HuH-7 (cell line): ENCODE measurements at places on chromosomes 16 and 17.

DNA sequence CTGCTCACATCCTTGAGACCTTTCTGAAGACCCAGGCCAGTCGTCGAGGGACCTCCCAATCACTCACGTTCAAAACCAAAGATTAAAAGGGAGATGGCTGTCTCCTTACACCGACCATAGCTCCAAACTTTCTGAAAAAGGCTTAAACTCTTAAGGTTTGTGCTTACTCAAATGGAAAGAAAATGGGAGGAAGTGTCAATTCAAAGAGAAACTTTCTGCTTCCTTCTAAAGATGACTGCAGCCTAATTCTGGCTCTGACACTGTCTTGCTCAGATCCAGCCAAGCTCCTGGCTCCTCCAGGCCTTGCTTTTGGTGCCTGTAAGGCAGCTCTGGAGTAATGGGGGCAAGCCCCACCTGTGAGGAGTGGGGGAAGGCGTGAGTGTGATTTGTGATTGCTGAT lies 54.9 kb upstream of the WSB1 start:
- no peak for DNase-seq

DNA sequence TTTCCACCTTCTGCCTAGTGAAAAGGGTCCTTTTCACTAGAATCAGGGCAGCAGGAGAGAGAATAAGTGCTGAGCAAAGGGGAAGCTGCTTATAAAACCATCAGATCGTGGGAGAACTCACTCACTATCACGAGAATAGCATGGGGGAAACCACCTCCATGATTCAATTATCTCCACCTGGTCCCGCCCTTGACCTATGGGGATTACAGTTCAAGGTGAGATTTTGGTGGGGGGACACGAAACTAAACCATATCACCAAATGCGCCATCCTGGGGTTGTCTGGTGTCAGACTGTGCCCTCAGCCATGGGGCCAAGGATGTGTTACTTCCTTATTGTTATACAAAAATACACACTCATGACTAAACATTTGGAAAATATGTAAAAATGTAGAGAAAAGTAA lies 10.4 kb upstream of the KATNB1 start:
- DNase-seq = no peak

- DNase-seq = no peak
Measured at GRCh38 chr16:48903039-48903438, 293.1 kb upstream of the N4BP1 start.

- DNase-seq = no peak
Measured at GRCh38 chr17:81398832-81399411, 3.7 kb downstream of the BAHCC1 start.

- DNase-seq = no peak
Measured at GRCh38 chr16:85527042-85527766, 85.9 kb upstream of the GSE1 start.

GRCh38 chr17:48505788-48506187 lies 25.0 kb downstream of the HOXB1 start:
- no peak for DNase-seq

DNA sequence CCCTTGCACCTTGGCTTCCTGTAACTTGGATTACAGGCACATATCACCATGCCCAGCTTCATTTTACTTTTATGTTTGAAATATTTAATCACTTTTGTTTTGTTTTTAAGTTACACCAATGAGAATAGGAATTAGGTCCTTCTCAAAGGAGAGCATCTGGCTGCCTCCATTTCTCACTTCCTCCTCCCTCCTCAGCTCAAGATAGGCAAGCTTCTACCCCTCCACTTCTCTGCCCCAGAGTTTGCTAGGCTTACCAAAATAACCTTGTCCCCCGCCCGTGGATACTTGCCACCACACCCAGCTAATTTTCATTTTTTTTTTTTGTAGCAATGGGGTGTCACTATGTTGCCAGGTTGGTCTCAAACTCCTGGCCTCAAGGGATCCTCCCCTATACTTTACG lies 17.9 kb downstream of the GABARAPL2 start:
- no peak for DNase-seq

DNA sequence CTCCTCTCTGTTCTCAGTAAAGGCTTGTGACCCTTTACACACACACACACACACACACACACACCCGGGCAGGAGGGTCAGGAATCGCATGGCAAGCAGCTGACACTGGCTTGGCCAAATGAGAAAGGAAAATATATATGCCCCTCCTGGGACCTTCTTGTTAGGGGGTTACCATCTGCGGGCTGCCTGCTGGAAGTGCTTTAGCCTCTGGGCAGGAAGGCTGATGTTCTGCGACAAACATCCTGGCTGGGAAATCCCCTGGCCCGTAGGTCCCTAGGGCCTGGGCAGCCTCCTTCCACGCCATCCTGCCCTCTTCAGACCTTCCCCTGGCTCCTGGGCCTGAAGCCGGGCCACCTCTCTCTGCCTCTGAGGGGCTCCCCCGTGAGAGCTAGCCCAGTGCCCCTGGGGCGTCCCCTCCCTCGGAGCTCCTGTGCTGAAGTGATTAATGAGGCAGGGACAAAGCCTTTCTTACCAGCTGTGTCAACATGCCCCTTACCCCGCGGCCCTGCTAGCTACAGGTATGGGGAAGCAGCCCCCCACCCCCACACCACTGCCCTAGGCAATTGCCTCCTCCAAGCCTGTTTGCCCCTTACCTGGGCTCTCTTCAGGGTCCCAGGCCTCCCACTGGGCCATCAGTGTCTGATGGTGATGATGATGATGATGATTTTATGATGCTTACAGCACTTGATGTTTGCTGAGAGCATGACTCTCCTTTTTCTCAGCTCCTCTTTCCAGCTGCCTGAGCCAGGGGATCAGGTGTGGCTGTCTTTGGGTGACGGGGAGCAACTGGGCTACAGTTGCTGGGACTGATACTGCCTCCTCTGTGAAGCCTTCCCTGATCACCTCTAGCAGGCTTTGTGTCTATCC lies 32.8 kb upstream of the ETV4 start:
- no peak for DNase-seq
